ENCODE measurements at places on chromosomes 7 and 10.

DNA sequence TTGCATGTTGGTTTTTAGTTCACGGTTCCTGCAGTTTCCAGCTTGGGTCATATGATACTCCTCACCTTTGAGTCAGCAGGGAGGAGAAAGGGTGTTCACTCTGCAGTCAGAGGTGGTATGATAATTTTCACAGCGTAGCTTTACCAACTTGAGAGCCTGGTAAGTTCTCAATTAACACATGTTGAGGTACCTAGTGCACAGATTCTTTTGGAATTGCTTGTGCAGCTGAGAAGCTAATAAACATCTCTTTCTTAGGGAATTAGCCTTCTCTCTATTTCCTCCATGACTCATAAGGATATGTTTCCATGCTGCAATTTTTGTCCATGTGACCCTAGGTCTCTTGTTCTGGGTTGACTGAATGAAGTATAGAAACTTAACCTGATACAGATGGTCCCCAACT, 166.6 kb downstream of the KIF20B start:
- DNase-seq: no peak

DNA sequence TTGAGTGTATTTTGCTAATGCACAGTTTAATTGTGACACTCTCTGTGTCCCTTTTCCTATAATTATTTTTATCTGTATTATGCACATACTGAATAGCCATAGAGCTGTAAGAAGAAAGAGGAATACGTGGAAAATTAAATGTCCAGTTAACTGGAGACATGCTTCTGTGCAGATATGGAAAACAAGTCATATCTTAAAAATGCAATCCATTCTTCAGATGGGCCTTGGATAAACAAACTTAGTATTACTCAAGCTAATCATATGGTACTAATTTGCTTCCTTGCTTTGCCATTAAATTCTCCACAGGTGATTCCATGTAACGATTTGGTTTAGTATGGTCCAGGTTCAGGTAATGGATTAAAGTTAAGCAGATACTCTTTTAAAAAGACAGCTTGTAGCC, 201.2 kb upstream of the CELF2 start:
- DNase-seq: no peak

GRCh38 chr7:44131173-44132029, 8.1 kb upstream of the POLD2 start:
- no peak for DNase-seq

DNA sequence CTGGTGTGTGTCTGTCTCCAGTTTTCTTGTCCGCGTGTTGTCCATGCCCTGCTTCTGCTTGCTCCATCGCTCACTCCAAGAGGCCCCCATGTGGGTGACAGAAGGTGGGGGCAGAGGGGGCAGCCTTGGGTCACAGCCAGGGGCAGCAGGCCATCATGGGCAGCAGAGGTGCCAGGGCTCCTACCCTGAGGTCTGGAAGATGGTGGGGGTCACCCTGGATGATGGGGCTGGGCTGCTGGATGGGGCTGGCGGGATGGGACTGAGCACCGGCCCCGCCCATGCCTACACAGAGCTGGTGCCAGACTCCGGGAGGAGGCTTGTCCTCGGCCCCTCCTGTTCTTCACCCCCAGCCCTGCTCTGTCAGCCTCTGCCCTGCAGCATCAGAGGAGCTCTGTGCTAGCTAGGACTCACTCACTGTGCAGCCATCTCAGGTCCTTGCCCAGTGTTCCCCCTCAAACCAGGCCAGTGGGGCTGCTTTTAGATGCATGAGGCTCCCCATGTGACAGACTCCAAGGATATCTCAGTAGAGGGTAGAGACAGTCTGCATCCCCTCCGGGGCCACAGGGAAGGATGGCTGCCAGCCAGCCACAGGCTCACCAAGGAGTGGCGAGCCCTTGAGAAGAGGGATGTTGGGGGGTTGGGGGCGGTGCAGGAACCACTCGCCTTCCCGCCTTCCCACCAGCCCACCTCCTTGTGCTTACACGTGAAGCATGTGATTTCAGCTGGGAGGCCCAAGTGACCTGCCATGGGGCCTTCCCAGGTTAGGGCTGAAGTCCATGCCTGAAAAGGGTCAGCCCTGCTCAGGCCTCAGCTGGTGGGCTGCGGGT, 35.5 kb upstream of the PPIF start:
- no peak for DNase-seq

DNA sequence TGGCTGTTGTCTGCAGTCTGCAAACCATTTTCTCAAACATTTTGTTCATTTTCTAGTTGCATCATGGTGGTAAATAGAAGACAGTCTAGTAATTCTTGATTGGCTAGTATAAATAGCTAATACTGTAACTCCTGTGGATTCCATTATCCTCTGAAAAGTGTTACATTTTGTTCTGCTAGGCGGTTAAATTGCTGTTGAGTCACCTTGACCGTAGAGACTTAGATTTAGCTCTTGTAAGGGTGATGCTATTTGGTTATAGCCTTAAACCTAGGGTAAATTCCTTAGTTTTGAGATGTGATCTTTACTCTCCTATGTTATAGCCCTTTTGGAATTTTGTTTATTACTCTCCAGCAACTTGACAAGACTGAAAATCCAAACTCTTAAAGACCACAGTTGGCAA, 58.8 kb downstream of the SHOC2 start:
- no peak for DNase-seq

GRCh38 chr10:6298428-6298827, 95.7 kb downstream of the PFKFB3 start:
- DNase-seq: no peak

- no peak for DNase-seq
These were observed 764.0 kb upstream of the IGFBP3 start for GRCh38 chr7:46685051-46685450.

GRCh38 chr10:13091801-13092200, 8.2 kb upstream of the OPTN start:
- DNase-seq: no peak

DNA sequence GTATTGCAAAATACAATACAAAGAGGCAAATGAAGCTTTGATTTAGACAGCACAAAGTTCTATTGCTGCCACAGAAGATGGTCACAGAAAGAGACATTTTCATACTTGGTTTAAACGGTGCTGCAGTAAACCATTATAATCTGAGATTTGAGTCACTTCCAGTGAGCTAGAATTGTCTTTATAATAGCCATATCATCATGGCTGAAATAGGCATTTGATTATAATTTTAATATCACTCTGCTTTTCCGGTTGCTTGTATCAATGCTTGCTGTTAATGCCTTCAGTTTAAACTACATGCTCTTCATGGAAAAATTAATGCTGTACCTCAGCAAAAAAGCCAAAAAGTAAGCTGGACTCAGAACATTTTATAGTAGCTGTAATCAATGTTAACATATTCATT, 48.5 kb downstream of the CPEB3 start:
- DNase-seq: no peak

DNA sequence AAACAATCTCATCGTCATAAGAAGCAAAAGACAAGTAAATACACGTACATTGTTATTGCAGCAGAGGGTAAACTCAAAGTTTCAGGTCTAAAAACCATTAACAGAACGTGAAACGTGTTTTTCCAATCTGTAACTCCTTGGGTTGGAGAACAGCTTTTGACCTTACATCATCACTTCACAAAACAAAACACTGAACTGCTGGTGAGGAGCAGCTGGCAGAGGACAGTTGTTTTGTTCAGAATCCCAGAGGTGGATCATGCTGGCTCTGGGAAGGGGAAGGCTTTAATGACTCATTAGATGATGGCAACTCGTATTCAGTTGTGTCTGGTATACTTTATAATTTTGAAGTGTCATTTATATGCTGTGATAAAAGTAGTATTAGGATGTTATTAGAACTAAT, 923.0 kb upstream of the CELF2 start:
- no peak for DNase-seq

DNA sequence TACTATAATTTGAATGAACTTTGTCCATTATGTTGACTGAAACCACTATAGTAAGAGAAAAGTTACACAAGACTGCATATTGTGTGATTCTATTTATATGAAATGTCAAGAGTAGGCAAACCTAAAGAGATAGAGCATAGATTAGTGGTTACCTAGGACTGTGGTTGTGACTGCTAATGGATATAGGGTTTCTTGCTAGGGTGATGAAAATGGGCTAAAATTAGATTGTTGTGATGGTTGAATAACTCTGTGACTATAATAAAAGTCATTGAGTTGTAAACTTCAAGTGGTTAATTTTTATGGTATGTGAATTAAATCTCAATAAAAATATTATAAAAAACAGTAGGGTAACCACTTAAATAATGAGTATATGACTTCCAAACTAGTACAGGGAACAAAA, 142.9 kb upstream of the AHR start:
- no peak for DNase-seq

DNA sequence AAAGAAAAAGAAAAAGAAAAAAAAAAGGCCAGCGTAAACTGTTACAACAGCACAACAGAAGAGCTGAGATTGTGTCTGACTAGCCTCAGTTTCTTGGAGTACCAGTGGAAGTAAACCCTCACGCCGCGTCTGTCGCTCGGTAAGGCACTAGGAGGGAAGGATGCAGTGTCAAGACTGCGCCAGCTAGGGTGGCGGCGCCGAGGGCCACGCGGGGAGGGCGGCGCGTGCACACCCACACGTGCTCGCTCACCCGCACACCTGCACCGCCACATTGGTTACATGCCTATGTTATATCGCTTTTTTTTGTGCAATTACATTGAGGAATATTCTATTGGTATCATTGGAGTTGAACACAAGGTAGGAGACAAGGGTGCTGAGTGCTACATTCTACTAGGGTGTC, 48.2 kb downstream of the CLEC2L start:
- DNase-seq: no peak

All from ecto neural progenitor cell (in vitro differentiated cells).